Effector memory CD4-positive, alpha-beta T cell (primary cell): ENCODE measurements at places on chromosomes 13 and 19.

DNA sequence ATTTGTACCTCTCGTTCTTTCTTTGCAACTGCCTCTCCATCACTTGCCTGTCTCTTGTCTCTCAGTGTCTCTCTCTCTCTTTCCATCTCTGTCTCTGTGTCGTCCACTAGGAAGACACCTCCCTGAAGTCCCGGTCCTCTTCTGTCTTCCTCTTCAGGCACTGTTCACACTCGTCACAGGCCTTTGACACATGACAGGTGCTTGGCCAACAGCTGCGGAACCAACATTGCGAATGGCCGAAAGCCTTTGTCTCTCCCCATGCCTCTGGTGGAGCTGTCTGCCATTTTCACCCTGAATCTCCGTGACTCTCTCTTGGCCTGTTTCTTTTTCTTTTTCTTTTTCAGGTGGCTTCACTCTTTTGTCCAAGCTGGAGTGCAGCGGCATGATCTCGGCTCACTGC is 2.8 kb downstream of the HIPK4 start:
- DNase-seq, result no peak

- no peak for DNase-seq
Observed at GRCh38 chr19:54653181-54653809, 9.5 kb upstream of the LILRB4 start.

DNA sequence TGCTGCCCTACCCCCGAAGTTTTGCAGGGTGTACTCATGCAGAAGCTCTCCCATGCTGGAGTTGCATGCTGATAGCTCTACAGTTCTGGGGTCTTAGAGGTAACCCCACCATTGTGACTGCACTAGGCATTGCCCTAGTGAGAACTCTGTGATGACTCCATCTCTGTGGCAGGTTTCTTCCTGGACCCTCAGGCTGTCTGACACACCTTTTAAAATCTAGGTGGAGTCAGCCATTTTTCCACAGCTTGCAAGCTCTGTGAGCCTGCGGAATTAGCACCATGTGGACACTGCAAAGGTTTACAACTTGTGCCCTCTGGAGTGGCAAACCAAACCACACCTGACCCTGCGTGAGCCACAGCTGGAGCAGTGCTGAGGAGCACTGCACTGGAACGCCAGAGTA is 636.2 kb upstream of the SPRY2 start:
- DNase-seq, result no peak

- DNase-seq, result no peak
Observed at GRCh38 chr13:103284466-103284865, 218.2 kb upstream of the SLC10A2 start.

DNA sequence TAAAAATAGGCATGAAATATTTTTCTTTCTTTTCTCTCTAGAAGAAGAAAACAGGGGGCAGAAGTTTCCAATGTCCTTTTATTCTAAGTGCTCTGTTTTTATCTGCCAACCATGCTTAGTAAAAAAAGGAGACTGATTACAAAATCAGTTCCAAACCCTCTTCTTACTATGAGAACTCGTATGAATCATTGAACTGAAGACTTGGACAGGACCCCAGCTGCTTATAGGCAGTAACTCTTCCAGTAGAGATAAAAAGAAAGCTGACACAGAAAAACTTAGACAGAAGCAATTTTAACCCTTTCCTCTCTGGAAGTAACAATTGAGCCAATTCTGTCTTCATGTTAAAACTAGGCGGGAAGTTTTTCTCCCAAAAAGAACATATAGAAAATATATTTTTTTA is 24.5 kb upstream of the FREM2 start:
- DNase-seq, result no peak

DNA sequence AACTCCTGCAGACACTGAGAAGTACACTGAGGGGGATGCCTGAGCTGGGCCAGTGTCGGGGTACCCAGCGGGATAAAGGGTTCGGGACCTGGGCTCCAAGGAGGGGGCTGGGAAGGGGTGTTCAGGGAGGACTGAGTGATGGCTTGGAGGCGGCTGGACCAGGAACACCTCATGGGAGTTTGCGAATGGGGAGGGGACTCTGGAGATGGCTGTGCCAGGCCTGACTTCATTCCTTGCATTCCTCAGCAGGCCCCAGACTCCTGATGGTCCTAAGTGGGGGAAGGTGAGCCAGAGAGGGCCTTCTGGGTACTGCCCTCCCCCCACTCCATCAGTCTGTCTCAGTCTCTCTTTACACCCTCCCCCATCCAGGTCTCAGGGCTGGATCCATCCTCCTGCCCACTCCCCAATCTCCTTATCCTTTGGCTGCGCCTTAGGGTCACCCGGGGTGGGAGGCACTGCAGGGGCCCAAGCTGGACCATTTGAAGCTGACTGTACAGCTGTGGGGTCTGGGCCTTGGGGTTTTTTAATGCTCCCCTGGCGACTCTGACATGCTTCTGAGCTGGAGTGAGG is 13.8 kb downstream of the PAK4 start:
- no peak for DNase-seq

DNA sequence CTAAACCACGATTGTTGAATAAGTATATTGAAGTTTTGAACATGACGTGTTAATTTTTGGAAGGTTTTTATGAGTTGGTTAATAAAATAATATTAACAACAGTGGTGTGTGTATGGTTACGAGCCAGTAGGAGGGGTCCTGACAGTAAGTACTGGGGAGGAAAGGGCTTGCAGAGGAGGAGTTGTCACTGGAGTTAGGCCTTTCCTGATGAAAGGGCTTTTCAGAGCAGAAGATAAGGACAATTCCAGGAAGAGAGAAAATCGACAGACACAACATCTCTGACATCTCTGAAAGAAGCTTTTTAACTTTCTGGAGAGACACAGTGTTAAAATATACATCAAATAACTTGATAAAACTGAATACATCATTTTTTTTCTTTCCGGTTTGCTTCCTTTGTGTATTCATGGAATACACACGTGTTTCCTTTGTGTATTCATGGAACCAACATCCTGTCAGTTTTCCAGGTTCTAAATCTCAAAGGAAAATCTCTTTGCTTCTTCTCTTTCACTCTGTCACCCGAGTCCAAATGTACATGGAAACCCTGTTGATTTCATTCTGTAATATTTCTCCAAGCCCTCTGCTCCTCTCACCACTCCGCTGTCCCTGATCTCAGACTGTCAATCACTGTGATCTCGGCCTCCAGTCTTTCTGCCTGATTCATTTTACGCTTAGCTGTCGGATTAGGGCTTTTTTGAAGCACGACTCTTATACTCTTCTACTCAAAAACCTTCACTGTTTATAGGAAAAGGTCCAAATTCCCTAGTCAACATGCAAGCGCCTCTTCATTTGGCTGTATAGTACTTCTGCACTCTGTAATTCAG is 374.4 kb downstream of the DLEU7 start:
- DNase-seq, result no peak

DNA sequence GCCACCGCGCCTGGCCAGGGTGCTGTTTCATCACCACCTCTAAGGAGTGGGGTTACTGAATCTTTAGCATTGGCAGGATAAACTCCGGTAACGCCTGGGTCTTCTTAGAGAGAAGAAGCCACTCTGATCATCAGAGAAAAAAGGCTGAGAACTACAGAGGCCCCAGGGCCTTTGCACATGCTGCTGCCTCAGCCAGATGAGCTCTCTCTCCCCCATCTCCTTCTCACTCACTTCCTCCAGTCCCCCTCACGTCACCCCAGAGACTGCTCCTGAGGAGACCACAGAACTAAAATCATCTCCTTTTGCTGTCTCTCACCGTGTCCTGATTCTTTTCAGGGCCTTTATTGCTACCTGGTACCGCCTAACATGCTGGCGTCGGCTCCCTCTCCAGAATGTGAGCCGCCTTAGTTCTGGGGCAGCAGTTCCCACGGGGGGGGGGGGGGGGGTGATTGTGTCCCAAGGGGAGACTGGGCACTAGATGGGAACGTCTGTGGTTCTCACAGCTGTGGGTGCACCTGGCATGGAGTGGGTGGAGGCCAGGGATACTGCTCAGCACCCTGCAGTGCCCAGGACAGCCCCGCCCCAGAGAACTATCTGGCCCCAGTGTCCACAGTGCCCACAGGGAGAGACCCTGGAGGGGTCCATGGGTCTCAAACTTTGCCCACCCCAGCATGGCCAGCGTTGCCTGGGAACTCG is 5.1 kb upstream of the DIRAS1 start:
- DNase-seq, result no peak

GRCh38 chr13:104571161-104571892 is 1505.1 kb upstream of the SLC10A2 start:
- DNase-seq, result no peak

DNA sequence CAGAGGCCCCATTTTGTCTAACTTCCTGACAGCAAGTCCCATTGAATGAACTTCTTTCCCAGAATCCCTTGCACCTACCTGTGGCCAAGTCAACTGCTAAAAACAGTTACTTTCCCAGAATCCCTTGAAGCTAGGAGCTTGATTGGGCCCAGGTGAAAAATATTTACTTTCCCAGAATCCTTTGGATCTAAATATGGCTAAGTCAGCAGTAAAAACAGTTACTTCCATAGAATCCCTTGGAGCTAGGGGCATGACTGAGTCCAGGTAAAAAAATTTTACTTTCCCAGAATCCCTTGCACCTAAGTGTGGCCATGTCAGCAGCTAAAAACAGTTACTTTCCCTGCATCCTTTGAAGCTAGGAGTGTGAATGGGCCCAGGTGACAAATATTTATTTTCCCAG is 13.2 kb upstream of the MEIS3 start:
- no peak for DNase-seq

DNA sequence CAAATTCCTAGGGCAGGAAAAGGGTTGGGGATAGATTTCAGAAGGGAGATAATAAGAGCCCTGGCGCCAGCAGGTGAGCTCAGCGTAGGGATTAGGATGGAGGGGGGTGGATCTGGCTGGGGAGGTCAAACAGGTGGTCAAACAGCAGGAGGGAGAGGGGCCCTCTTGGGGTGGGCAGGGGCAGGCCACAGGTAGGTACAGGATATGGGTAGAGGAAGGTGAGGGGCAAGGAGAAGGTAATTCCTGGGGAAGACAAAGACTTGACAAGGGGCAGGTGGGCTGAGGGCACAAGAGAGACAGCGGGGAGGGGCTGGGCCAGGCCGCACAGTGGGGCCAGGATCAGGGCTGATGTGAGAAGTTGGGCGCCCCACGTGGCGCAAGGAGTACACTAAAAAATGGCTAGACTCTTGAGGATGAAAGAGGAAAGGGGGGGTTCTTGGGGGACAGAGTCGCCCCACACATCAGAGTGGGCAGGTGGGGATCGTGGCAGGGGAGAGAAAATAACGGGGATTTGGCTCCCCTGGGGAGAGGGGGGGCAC is 713 bp downstream of the KRI1 start:
- no peak for DNase-seq

- no peak for DNase-seq
Observed at GRCh38 chr19:52566588-52566987, 3.5 kb upstream of the ZNF701 start.
